ENCODE measurements at places on chromosomes 13 and 19. TPM values are rescaled to one million over a fixed set of nuclear protein-coding genes. Genes with fewer than 3 reads are reported as not detected.
A peak's percentile ranks its signal among the peaks of the same experiment; 100 is the strongest.

- peaks cover 19% of the 10 kb centered on the region for H3K27me3 ChIP-seq
- H3K27ac ChIP-seq: no peak overlapping the region
- peak; percentile 53 for DNase-seq
- H3K4me1 ChIP-seq: no peaks in the 10 kb centered on the region
- H3K4me3 ChIP-seq: no peak overlapping the region
- no peaks in the 10 kb centered on the region for H3K36me3 ChIP-seq
These were observed 33.0 kb downstream of the DEDD2 start for GRCh38 chr19:42184401-42184861.

DNA sequence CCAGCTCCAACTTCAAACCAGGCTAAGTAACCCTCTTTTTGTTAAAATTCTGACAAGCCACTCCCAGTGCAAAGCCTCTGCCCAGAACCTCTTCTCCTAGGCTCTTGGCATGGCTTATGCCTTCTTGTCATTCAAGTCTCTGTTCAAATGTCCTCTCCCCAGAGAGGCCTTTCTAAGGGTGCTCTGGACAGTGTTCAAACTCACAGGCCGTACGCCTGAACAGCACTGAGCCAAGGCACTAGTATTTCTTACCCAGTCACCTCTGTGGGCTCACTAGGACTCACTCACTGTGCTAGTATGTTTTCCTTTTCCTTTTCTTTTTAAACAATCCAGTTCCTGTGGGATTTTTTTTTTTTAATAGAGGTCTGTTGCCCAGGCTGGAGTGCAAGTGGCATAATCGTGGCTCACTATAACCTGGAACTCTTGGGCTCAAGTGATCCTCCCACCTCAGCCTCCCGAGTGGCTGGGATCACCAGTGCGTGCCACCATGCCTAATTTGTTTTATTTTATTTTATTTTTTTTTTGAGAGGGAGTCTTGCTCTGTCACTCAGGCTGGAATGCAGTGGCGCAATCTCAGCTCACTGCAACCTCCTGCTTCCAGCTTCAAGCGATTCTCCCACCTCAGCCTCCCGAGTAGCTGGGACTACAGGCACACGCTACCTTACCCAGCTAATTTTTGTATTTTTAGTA is 2.3 kb upstream of the ASF1B start:
- peak overlapping the region; percentile 98 for H3K27ac ChIP-seq
- DNase-seq: peak; percentile 30
- no peak overlapping the region for H3K4me3 ChIP-seq
- H3K4me1 ChIP-seq: peaks cover 24% of the 10 kb centered on the region
- no peaks in the 10 kb centered on the region for H3K36me3 ChIP-seq
- no peaks in the 10 kb centered on the region for H3K27me3 ChIP-seq

GRCh38 chr19:48967346-48968178 is 2.5 kb downstream of the FTL start:
- peaks cover 48% of the 10 kb centered on the region for H3K4me1 ChIP-seq
- no peaks in the 10 kb centered on the region for H3K27me3 ChIP-seq
- DNase-seq: peak; percentile 56
- H3K36me3 ChIP-seq: no peaks in the 10 kb centered on the region

GRCh38 chr13:21511849-21512248 is 52.7 kb upstream of the ZDHHC20 start:
- no peak overlapping the region for H3K4me3 ChIP-seq
- no peaks in the 10 kb centered on the region for H3K4me1 ChIP-seq
- no peak for DNase-seq
- H3K36me3 ChIP-seq: peaks cover 28% of the 10 kb centered on the region
- no peaks in the 10 kb centered on the region for H3K27me3 ChIP-seq

DNA sequence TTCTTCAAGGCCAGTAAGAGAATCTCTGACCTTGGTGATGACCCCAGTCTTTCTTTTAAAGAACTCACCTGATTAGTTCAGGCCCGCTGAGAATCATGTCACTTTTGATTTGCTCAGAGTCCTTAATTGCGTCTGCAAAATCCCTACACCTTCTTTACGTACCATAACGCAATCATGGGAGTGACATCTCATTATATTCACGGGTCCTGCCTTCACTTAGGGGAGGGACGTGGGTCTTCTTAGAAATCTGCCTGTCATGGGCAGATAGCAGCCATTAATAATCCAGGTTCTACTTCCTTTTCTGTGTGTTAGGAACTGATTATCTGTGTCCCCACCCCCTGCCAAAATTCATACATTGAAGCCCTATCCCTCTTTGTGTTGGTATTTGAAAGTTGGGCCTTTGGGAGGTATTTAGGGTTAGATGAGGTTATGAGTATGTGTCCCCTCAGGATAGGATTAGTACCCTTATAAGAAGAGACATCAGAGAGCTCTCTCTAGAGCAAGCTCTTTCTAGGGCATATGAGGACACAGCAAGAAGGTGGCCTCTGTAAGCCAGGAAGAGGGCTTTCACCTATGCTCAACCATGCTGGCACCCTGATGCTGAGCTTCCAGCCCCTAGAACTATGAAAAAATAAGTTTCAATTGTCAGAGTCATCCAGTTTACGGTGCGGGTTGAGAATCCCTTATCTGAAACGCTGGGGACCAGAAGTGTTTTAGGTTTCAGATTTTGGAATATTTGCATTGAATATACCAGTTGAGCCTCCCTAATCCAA is 9.9 kb downstream of the TPP2 start:
- peaks cover 23% of the 10 kb centered on the region for H3K36me3 ChIP-seq
- no peak for DNase-seq
- H3K27me3 ChIP-seq: no peaks in the 10 kb centered on the region
- no peak overlapping the region for H3K4me3 ChIP-seq

DNA sequence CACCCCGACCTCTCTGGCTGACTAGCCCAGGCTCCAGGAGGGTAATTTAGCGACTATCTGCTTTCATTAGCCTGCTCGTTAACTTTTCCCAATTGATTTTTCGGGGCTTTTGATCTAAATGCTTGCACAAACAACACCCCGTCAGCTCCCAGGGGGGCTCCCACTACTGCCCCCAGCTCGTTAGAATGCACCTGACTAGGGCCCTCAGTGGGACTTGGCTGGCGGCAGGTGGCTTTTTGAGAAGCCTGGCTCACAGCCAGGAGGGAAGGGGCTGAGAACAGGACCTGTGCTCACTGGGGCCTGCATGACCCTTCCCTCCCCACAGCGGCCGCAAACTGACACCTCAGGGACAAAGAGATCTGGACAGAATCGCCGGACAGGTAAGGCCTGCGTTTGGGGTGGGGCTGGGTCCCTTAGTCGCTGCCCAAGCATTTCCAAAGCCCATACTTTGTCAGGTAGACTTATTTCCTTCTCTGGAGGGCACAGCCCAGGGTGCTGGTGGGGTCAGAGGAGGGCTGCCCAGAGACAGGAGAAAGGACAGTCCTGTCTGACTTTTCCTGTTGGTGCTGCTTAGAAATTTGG is 7.6 kb upstream of the CD79A start:
- DNase-seq: no peak
- no peak overlapping the region for H3K4me3 ChIP-seq
- H3K36me3 ChIP-seq: no peaks in the 10 kb centered on the region
- H3K4me1 ChIP-seq: no peaks in the 10 kb centered on the region
- H3K27ac ChIP-seq: no peak overlapping the region

GRCh38 chr13:113140677-113141600 is 17.5 kb upstream of the PROZ start:
- H3K36me3 ChIP-seq: no peaks in the 10 kb centered on the region
- no peak overlapping the region for H3K4me3 ChIP-seq
- H3K27me3 ChIP-seq: no peaks in the 10 kb centered on the region
- no peak for DNase-seq

GRCh38 chr19:48329167-48329891 is 4.0 kb downstream of the EMP3 start:
- DNase-seq: no peak
- no peak overlapping the region for H3K4me3 ChIP-seq
- no peaks in the 10 kb centered on the region for H3K27me3 ChIP-seq
- H3K27ac ChIP-seq: peak overlapping the region; percentile 86

GRCh38 chr13:23822252-23822824 is 66.9 kb downstream of the MIPEP start:
- H3K36me3 ChIP-seq: no peaks in the 10 kb centered on the region
- no peaks in the 10 kb centered on the region for H3K27me3 ChIP-seq

DNA sequence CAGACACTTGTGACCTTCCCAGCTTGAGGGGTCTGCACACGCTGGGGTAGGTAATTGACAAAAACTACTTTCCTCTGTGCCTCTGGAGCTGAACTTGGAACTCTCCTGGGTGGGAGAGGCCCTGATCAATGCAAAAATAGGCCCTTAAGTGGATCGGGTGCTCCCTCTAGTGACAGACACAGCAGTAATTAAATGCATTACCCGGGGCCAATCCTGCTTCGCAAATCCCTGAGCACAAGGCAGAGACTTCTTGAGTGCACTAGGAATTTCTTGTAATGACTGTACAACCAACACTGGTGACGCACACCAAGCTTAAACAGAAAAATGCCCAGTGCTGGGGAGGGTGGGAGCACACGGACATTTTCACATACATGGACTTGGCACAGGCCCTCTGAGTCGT is 10.6 kb upstream of the UBE2S start:
- no peak for DNase-seq
- H3K4me3 ChIP-seq: no peak overlapping the region
- no peaks in the 10 kb centered on the region for H3K36me3 ChIP-seq
- H3K27me3 ChIP-seq: peaks cover 5% of the 10 kb centered on the region
- no peak overlapping the region for H3K27ac ChIP-seq

GRCh38 chr13:30805603-30806011 is 70.3 kb downstream of the ALOX5AP start:
- H3K27me3 ChIP-seq: no peaks in the 10 kb centered on the region
- H3K36me3 ChIP-seq: no peaks in the 10 kb centered on the region
- H3K4me3 ChIP-seq: no peak overlapping the region
- peaks cover 16% of the 10 kb centered on the region for H3K4me1 ChIP-seq

- no peaks in the 10 kb centered on the region for H3K36me3 ChIP-seq
- peaks cover 21% of the 10 kb centered on the region for H3K27me3 ChIP-seq
- H3K27ac ChIP-seq: no peak within 1 kb of the TSS
- no peak for DNase-seq
- H3K4me1 ChIP-seq: peaks cover 4% of the 10 kb centered on the region
- peak within 1 kb of the TSS; percentile 31 for H3K4me3 ChIP-seq
These were observed at the start of gene SPINT2 for GRCh38 chr19:38264486-38265212. TSS of gene SPINT2 (plus strand) at chr19:38264573. CDS start at chr19:38264893, 320 bp downstream.

DNA sequence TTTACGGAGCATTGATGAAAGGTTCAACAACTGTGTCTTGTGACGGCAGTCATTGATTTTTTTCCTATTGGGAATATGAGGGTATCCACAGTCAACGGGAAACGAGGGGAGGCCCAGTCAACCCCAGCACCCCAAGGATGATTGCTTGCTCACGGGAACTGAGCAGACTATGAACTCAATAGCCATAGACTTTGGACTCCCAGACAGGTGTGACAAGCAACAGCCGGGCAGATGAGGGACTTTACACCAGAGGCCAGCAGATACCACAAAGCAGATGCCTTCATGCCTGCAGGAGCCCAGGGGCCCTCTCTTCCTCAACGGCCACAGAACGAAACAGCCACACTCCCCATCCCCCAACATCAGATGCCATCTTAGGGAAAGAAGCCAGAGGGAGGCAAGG is 80.3 kb upstream of the FLT1 start:
- no peak for DNase-seq
- no peaks in the 10 kb centered on the region for H3K4me1 ChIP-seq
- no peaks in the 10 kb centered on the region for H3K36me3 ChIP-seq
- H3K27ac ChIP-seq: no peak overlapping the region
- H3K4me3 ChIP-seq: no peak overlapping the region
- H3K27me3 ChIP-seq: no peaks in the 10 kb centered on the region

DNA sequence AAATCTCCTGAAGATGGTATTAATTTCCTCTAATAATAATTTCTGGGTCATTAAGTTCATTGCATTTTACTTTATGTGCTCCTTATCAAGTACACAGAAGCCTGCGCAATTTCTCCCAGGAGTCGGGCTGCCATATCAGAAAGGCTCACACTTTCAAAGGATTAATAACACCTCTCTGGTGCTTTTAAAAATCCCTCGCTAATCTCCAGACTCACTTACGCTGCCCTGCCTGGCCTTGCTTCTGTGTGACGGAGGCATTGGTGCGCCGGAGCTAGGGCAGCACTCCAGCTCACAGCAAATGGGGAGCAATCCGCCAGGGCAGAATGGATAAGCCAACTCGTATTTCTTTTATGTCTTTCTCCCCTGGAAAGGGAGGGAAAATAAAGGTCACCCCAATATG is 300.8 kb downstream of the EFNB2 start:
- no peak for DNase-seq
- H3K4me1 ChIP-seq: no peaks in the 10 kb centered on the region
- no peak overlapping the region for H3K27ac ChIP-seq
- no peak overlapping the region for H3K4me3 ChIP-seq
- no peaks in the 10 kb centered on the region for H3K36me3 ChIP-seq

- H3K27me3 ChIP-seq: no peaks in the 10 kb centered on the region
- no peaks in the 10 kb centered on the region for H3K4me1 ChIP-seq
- H3K36me3 ChIP-seq: no peaks in the 10 kb centered on the region
- H3K27ac ChIP-seq: no peak overlapping the region
These were observed 589.9 kb downstream of the PCDH9 start for GRCh38 chr13:66640231-66640630.

CEACAM19 gene
- total RNA-seq: 2.0 TPM

P2RY11 gene
- not detected for total RNA-seq

KLK10 gene
- total RNA-seq: not detected

TNFAIP8L1 gene
- 1.8 TPM for total RNA-seq

BORA gene
- total RNA-seq: 0.97 TPM

MLLT1 gene
- 26.7 TPM for total RNA-seq

ICAM5 gene
- not detected for total RNA-seq

HS6ST3 gene
- total RNA-seq: 2.2 TPM

CLEC11A gene
- total RNA-seq: 5.0 TPM

ZNF837 gene
- 0.11 TPM for total RNA-seq

WDR88 gene
- not detected for total RNA-seq

CEACAM6 gene
- total RNA-seq: not detected

ZNF728 gene
- total RNA-seq: not detected

MYO1F gene
- total RNA-seq: 4.0 TPM

Data from gastrocnemius medialis (tissue), 4 donors.